Dorsolateral prefrontal cortex (tissue), 122 donors: ENCODE measurements at places on chromosomes 6 and 20.

DNA sequence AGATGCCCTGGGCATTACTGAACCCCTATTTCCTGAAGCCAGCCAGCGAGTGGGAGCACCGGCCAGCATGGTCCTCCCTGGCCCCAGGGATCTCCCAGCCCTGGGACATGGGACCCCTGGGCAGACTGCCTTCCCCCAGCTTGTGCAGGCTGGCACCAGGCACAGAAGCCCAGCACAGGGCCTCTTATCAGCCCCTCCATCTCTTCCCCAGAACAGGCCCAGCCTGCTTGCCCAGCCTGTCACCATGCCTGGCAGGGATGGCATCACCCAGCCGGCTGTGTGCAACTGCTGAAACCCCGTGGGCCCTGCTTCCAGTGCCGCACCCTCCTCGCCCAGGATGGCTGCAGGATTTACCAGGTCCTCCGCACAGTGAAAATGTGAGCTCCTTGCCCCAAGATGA is 6.1 kb upstream of the OSBPL2 start:
- DNase-seq: no peak

GRCh38 chr6:169048865-169049205 is 204.8 kb downstream of the THBS2 start:
- no peak for DNase-seq

GRCh38 chr6:113825781-113826180 is 31.4 kb upstream of the MARCKS start:
- DNase-seq: peak; percentile 79

GRCh38 chr6:152298848-152299735 is 338.1 kb downstream of the SYNE1 start:
- DNase-seq: no peak

GRCh38 chr6:6810727-6811126 is 222.2 kb downstream of the LY86 start:
- DNase-seq: no peak

DNA sequence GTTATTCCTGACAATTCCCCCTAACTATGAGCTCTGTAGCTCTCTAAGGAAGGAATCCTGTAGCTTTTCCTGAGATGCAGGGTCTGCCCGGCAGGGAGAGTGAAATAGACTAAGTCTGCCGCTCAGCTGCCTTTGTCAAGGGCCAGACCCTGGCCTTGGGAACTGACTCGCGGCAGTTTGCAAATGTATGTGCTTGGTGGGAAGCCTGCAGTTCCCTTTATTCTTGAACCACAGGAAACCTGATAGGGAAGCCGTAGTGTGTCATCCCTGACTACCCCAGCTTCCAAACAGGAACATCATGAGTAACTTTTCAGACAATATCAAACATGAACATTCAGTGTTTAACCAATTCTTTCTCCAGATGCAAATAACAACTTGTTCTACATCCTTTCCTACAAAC is 78.7 kb upstream of the IFNGR1 start:
- no peak for DNase-seq

GRCh38 chr6:133955582-133956415 is 2.8 kb downstream of the TBPL1 start:
- DNase-seq: no peak

DNA sequence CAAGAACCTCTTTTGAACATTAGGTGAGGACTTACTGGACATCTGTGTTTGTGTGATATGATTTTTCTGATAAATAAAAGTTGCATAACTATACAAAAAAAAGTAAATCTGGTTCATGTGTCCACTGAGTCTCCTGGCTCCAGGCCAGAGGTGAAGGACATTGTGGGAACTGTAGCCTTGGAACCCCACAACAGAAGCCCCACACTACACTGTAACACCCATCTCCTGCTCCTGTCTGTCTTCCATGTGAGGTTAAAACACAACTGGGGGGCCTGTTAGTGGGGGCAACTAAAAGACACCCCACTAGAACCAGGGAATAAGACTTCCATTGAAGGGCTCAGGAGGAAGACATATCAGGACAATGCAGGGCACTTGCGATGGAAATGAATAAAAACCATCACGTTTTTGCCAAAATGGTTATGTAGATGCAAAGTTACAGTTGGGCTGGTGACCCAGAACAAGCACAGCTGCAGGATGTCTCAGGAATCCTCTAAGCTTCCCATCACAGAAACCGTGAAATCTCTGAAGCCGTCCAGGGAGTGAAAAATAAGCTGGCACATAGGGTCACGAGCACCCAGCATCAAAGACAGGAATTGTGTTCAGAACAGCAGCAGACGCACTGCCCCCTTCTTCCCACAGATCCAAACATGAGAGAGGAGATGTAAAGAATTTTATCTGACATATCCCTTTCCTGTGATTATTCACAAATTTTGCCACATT is 36.7 kb upstream of the PCSK2 start:
- DNase-seq: no peak

- DNase-seq: no peak
Measured at GRCh38 chr6:107353773-107354382, 105.5 kb downstream of the PDSS2 start.

DNA sequence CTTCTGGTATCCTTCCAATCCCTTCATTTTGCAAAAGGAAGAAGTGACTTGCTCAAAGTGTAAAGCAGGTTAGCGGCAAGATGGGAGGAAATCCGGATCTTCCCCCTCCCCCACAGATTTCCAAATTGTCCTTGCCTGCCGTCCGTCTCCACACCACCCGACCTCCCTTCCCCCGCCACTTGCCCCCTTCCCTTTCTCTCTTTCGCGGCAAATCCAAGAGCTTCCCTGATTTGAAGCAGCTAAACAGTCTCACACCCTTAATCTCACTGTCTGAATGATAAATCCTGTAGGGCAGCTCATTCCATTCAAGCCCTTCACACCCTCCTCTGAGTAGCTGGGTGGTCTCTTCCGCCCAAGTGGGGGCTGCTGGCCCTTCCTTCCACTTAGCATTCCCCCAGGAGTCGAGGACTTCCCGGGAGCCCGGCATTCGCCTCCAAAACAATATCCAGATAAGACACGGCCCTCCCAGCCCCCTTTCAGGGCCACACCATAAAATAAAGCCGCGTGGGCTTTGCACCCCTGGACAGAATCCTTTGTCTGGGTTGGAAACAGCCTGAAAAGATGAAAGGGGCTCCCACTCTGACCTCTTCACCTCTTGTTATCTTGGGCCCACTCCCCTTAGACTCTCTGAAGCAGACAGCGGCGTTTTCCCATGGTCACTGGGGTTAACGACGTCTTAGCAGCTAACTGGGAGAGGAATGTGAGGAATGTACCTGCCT is 44.0 kb upstream of the PIM1 start:
- DNase-seq: no peak

DNA sequence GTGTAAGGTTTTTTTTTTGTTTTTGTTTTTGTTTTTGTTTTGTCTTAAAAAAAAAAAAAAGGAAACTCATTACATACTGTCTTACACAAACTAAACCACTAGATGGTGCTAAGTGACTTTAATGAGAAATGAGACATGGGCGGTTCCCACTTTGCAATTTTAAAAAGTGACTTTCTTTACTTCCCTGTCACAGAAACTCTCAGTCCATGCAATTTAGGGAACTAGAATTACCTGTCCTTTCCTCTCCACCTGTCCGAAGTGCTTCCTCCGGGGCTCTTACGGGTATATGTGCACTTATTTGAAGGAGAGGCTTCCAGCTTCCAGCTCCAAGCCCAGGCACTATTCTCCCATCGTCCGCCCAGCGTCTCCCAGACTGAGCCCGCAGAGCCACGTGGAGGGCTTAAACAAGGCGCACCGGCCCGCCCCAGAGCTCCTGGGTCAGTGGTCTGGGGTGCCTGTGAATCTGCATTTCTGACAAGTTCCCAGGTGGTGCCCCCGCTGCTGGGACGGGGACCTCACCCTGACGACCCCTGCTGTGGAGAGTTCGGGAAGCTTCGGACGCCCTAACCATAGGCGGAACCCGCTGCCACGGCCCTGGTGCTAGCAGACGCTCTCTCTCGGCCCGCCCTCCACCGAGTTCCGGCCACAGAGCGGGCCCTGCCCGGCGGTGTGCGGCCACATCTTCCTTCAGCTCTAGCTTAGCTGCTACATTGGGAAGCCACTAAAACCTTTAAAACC is 26.1 kb downstream of the BFSP1 start:
- no peak for DNase-seq

DNA sequence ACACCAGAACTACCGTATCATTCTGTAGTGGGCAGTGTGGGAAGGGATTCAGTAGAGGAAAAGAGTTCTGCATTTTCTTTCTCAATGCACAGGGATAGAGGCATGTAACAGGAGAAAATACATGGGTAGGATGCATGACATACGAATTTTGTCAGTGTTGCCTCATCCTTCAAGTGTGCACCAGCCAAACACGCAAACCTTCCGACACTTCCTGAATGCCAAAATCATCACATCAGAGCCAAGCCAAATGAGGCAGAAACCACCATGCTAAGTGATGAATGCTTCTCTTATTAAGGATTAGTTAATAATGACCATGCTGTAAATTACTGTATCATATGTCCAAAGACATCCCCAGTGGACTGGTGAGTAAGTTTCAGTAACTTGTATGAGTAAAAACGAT is 27.3 kb downstream of the RAMACL start:
- no peak for DNase-seq

GRCh38 chr6:85690071-85690470 is 47.4 kb upstream of the SYNCRIP start:
- no peak for DNase-seq

DNA sequence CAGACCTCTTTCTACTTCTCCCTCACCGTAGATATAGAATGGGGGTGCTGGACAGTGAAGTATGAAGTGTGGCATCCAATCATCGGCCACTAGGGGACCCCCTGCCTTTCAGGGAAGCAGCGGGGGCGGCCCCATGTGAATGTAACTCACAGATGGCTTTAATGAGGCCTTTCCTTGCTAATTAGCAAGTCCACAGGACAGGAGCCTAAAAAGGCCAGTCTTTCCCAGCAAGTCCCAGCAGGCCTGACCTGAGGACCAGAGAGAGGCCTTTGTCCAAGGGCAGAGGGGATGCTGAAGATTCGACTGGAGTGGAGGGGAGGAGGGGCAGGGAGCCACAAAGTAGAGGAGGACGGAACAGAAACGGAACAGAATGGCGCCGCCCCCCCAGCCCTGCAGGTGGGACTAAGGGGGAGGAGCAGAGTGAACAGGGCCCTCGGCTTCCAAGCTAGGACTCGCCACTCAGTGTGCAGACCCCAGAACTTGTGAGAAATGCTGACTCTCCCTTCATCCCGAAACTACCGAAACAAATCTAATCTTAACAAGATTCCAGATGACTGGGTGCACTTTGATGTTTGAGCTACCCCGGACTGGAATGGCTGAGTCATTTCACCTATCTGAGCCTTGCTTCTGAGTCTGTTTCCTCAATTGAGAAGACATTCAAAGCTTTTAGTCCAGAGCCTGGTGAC is 5.8 kb downstream of the C6orf132 start:
- DNase-seq: no peak

- no peak for DNase-seq
Measured at GRCh38 chr20:38198238-38198861, 33.3 kb upstream of the TGM2 start.

DNA sequence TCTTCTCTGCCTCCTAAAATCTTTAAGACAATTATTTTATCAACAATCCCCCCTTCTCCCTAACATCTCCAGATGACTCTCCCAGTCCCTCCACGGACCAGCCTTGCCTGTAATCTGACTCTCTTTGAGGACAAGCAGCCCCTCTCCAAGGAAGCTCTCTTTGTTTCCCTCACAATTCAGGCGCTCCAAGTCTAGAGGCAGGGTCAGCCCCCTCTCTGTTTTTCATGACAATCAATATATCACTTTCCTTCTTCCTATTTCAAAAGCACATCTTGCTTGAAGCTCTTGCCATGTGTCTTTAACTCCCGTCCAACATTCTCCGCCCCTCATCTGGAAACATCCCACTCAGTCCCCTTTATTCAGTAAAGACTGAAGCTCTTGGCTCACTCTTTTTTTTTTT is 393.4 kb upstream of the SULF2 start:
- no peak for DNase-seq

GRCh38 chr6:137823826-137824555 is 43.1 kb upstream of the TNFAIP3 start:
- no peak for DNase-seq

GRCh38 chr6:117771403-117771802 is 96.1 kb downstream of the NUS1 start:
- no peak for DNase-seq

DNA sequence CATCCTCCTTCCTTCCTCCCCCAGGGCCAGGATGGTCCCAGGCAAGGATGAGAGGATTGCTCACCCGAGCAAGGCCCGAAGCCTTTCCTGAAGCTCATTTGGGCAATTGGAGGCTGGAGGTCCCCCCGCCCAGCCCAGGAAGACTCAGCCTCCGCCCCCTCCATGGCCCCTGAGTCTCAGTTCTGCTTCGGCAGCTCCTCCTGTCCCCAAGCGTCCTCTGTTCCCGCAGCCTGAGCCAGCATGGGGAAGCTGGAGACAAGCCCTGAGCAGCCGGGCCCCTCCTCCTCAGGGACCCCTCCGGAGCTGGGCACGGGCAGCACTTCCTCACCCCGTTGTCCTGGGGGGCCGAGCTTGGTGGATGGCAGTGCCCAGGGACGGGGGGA is 26.0 kb downstream of the SLC17A9 start:
- no peak for DNase-seq
